WTC11 (cell line): ENCODE measurements at places on chromosomes 5 and 9. TPM values are rescaled to one million over a fixed set of nuclear protein-coding genes. Genes with fewer than 3 reads are reported as not detected.

The FYB1 gene
- 0.27 to 0.71 TPM (median 0.52 TPM) in 3 replicates for total RNA-seq

- no peak for DNase-seq
These were observed 208.0 kb downstream of the PARP8 start for GRCh38 chr5:50874306-50875001.

DNA sequence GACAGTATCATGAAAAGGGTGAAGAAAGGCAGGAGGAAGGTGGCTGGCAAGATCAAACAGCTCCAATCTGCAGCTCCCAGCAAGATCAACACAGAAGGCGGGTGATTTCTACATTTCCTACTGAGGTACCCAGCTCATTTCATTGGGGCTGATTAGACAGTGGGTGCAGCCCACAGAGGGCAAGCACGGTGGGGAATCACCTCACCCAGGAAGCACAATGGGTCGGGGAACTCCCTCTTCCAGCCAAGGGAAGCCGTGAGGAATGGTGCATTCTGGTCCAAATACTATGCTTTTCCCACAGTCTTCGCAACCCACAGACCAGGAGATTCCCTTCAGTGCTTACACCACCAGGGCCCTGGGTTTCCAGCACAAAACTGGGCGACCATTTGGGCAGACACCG, 66.8 kb downstream of the CAMSAP1 start:
- DNase-seq = no peak

The LRRC19 gene
- not detected in 3 replicates for total RNA-seq

The PCDHB16 gene
- 3.5 to 4.1 TPM (median 3.7 TPM) in 3 replicates for total RNA-seq

GRCh38 chr5:79509244-79509885, 4.6 kb downstream of the HOMER1 start:
- DNase-seq = no peak

GRCh38 chr9:18299449-18299848, 174.5 kb upstream of the ADAMTSL1 start:
- no peak for DNase-seq

- DNase-seq = no peak
These were observed 333.8 kb upstream of the GRIN3A start for GRCh38 chr9:102072059-102072764.

- DNase-seq = no peak
These were observed 180.5 kb upstream of the SH3GL2 start for GRCh38 chr9:17398350-17398749.

DNA sequence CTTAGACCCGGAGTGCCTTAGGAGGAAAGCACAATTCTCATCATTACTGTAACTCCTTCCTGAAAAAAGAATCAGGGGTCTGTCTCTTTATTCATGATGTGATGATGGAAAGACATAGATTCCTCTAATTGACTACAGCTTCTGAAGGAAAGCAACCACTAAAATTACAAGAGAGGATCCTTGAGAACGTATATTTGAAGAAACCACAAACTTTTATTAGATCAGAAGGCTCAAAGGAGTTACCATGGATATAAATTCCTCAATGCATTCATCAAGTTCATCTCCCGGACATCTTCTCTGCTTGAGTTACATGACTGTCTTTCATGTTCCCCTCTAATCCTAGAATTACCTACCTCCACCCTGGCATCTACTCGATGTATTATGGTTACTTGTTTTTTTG, 104.1 kb upstream of the PAPPA start:
- DNase-seq = no peak
